ENCODE measurements at places on chromosomes 3 and 15.

GRCh38 chr15:78179286-78179840, 30.2 kb downstream of the IDH3A start:
- no peak for DNase-seq

DNA sequence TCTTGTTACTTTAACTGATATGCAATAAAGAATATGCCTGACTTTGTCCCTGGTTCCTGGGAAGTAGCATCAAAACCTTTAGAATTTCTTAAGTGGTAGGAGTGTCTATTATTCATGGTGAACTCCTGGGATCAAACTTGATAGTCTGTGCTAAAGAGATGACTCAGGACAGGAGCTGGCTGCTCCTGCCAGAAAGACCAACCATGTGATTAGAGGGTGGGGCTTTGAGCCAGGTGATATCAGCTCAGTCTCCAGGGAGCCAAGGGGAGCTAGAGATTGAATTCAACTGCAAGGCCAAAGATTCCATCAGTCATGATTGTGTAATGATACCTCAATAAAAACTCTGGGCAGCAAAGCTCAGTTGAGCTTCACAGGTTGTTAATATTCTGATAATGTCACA, 20.6 kb upstream of the TMC3 start:
- DNase-seq = no peak

DNA sequence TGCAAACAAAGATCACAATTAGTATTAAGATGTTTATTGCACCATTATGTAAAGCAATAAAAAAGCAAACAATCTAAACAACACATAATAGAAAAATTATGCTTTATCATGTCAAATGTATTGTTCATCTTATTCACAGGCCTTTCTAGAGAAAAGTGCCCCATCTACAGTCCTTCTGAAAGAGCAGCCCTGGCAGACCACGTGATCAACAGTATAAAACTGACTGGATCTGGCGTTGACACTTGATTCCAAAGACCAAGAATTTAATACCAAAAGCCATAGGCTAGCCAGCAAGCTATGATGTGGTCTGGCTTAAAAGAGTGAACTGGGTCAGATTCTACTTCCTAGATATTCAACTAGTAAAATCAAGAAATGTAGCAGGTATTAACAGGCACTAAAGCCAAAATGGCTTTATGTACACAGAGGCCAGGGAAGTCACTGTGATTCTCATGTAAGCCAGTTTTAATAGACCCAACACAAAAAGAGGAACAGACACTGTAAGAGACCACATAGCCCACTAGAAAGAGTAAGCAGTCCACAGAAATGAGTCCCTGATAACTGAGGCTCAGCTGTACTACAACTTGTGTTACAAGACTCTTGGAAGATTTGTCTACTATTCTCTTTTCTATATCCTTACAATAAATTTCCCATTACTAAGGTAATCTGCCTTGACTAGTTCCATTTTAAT, 32.5 kb downstream of the DMXL2 start:
- DNase-seq = no peak

DNA sequence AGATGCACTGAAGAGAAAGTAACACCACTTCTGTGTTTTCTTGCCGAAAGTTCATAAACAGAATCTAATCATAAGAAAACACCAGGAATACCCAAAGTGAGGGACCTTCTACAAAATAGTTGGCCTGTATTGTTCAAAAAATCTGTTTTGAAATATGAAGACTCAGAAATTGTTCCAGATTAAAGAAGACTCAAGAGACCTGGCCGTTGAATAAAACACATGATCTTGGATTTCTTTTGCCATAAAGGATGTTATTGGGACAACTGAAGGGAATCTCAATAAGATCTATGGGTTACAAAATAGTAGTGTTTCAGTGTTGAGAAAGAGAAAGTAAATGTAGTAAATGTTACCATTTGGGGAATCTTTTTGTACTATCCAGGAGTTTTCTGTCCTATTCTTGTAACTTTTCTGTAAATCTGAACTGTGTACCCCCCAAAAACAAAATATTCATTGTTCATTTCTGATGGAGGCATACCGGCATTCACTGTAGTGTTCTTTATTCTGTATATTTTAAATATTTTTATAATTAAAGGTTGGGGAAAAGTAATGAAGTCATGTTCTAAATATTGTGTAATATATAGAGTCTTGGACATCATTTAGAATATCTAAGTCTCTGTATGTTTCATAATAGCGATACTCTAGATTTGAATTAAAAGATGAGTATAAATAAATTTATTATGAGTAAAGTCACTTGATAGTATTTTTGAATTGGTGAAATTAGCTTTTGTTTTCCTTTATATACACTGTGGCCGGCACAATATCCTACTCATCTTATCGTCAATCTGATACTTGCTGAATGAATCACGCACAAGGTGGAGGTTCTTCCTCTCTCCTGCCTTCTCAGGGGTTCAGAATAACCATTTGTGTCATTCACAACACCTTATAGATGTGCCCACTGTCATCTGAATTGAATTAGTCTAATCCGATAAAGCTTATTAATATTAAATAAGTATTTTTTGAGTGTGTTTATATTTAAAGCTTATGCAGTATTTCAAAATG, 66.7 kb downstream of the TRAK1 start:
- DNase-seq = no peak
